ENCODE measurements at places on chromosomes 5 and 9.

- DNase-seq: no peak
Observed at GRCh38 chr9:86641970-86642369, 287.8 kb upstream of the TUT7 start.

DNA sequence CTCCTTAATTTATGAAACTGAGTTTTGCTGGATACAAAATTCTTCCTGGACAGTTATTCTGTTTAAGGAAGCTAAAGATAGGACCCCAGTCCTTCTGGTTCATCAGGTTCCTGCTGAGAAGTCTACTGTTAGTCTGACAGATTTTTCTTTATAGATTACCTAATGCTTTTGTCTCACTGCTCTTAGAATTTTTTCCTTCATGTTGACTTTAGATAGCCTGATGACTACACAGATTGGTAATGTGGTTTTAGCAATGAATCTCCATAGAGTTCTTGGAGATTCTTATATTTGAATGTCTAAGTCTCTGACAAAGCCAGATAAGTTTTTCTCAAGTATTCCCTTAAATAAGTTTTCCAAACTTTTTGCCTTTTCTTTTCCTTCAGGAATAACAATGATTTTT lies 419.7 kb downstream of the CDH10 start:
- DNase-seq: no peak

GRCh38 chr9:136059851-136060670 lies 35.0 kb downstream of the NACC2 start:
- DNase-seq: no peak

GRCh38 chr5:36523926-36524325 lies 82.5 kb upstream of the SLC1A3 start:
- DNase-seq: no peak

DNA sequence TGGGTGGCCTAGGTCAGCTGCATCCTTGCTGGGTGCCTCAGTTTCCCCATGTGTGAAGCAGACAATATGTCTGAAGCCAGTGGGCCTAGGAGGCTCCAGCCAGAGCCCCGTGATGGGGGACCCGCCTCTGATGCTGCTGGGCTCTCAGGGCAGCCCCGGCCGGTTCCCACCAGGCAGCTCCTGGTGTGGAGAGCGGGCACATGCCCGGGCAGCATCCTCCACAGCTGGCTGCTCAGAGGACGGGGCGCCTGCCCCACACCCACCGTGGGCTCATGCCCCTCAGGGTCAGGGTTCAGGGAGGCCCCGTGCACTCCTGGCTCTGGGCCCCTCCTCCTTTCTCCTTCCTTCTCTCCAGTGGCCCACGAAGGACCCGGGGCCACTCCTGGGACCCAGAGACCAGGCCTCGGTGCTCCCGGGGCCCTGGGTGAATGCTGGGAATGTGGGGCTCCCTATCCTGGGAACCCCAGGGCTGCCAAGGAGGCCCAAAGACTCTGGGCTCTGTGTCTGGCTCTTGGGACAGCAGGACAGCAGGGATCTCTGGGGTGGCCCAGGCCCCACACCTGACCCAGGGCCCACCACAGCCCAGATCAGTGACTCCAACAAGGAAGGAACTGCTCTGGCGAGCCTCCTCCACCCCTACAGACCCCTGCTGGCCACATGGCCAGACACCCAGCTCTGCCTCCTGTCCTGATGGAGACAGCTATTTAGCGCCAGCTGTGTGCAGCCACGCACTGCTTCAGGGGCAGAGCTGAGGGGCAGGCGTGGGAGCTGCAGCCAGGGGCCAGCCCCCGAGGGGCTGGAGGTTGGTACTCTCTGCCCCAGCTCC lies 39.5 kb upstream of the EGFL7 start:
- no peak for DNase-seq

DNA sequence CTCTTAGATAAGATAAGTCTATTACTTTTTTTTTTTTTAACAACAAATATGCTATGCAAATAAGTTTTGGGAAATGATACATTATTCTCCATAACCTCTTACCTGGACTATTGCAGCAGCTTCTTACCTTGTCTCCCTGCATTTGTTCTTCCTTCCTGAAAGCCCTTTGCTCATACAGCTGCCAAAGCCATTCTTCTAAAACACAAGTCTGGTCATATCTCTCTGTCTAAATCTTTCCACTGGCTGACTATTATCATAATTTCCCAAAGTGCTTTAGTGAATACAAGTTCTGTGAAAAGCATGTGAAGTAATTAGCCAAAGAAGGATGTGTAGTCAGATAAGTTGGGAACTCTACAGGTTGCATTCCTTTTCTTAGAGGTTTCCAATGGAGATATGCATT lies 115.4 kb upstream of the CNTLN start:
- DNase-seq: no peak

DNA sequence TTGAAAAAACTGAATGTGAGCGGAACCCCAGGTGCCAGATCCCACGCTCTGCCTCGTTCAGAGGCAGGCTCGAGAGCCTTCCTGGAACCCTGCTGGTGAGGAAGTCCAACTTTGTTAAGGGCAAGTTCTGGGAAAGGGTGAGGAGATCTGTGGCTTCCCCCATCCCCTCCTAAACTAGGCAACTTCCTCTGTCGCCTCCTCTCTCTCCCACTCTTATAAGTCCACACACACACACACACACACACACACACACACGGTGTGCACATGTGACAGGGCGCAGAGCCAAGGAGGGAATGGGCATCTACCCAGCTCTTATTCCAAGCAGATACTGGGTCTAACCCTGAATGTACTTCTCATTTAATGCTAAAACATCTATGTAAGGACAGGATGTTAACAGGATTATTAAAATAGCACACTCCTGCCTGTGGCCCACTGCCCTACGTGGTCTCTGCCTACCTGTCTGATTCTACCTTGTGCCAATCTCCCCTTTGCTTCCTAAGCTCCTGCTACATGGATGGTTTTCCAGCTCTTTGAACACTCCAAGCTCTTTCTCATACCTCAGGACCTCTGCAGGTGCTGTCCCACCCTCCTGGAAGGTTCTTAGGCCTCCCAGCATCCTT lies 72.4 kb upstream of the FBXW11 start:
- DNase-seq: no peak

DNA sequence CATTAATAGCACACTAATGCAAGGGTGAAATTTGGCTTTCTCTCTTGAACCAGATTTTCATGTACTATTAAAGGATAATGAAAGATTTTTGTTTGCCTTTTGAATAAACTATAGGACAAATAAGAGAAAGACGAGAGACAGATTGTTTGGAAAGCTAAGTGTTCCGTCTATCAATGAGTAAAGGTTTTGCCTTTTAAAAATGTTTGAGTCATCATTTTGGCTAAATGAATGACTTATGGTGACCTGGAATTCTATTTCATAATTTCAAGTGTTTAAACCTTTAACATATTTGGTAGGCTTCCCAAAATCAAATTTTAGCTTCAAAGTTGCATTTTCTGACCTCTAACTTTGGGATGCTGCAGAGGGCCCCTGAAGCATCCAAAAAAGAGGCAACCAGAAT lies 145.2 kb downstream of the SLC25A46 start:
- DNase-seq: no peak

GRCh38 chr5:112077180-112077579 lies 320.2 kb upstream of the NREP start:
- no peak for DNase-seq

- DNase-seq: no peak
Observed at GRCh38 chr9:35618854-35619799, 914 bp upstream of the CD72 start.

- DNase-seq: no peak
Observed at GRCh38 chr9:15401266-15401665, 21.4 kb upstream of the SNAPC3 start.

GRCh38 chr9:31799953-31800609 lies 584.4 kb upstream of the ACO1 start:
- DNase-seq: no peak

GRCh38 chr9:90544488-90544887 lies 98.1 kb downstream of the DIRAS2 start:
- DNase-seq: no peak

DNA sequence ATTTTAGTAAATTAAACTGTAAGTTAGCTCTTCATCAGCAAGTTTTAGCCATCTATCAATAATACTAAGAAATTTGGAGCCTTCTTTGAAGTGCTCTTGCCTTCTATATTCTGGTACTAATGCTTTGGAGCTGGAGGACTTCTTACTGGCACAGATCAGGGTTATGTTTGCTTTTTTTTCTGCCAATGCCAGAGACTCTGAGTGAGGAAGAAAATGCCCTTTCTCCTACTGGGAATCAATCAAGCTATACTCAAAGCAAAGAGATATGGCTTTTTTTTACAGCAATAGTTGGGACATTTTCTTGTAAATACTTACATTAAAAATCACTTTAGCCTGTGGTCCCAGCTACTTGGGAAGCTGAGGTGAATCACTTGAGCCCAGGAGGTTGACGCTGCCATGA lies 4.3 kb downstream of the HSDL2 start:
- DNase-seq: no peak

- no peak for DNase-seq
Observed at GRCh38 chr9:8660383-8660782, 860.8 kb upstream of the DMAC1 start.

DNA sequence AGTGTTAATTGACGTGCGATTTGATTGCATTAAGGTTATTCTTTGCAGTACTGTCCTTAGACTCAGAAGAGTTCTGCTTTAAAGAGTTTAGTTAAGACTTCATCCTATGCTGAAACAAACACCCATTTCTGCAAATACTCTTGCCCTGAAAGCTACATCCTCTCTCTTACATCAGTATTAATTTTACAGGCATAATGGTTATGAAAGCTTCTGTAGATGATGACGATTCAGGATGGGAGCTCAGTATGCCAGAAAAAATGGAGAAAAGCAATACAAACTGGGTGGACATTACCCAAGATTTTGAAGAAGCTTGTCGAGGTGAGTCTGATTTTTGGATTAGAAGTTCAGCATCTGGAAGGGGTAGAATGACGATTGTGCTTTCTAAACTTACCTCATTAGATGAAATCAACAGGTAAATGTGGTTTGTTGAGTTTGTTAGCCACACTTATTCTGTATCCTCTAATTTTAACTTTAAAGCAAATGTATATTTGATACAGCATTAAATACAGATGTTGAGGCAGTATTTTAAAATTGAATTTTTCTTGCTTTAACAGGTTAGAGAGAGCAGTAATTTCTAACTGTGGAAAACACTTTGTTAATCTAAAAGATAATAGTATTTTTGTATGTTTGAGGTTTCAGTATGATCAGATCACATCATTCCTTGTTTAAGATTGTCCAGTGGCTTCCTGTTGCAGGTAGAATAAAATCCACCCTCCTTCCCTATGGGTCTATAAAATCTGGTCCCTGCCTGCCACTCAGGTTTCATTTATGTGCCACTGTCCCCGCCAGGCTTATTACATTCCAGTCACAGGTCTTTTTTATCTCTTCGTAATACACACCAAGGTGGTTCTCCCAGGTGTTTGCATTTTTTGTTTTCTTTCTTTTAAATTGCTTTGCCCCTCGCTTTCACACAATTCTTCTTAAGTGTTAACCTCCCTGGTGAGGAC lies 1.3 kb downstream of the NAA35 start:
- no peak for DNase-seq

DNA sequence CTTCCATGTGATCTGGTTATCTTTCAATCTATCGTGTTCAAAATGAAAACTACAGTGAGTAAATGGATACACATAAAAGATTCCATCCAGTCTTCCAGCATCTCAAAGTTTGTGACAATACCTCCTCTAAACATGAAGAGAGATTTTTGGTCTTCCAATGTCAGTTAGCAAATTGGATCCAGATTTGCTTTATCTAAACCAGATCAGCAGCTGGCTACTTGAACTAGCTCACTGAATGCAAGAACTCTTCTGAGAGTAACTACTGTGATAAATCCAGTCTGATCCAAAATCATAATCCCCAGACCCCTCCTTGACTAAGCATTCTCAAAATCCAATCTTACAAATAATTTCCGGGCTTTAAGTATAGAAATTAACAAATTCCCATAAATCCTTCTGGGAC lies 2177.9 kb upstream of the C9orf72 start:
- no peak for DNase-seq

- no peak for DNase-seq
Observed at GRCh38 chr5:38650540-38650939, 94.1 kb upstream of the LIFR start.

- no peak for DNase-seq
Observed at GRCh38 chr9:22990349-22990748, 543.7 kb downstream of the DMRTA1 start.

DNA sequence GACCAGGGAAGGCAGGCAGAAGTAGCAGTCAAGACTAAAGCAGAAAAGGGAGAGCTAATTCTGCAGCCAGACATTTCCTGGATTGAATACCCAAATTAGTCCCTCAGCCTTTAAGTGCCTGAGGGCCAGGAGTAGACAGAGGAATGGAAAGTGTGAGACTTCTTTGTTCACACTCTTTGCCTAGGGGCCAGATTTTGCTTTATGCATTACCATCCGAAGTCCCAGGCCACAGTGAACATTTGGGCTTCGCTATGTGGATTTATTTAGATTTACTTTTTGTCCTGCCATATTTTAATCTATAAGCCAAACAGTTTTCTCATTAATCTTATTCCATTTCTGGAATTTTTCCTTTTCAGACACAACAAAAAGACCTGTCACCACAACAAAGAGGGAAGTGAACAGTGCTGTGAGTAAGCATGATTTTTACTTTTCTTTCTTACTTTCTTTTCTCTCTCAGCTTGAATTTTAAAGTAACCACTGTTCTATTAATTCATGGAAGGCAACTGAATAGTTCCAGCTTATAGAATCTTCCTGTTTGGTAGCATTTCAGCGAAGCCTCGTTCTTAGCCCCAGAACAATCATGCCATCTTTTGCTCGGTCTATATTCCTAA lies 52.6 kb downstream of the PDCD1LG2 start:
- DNase-seq: no peak

DNA sequence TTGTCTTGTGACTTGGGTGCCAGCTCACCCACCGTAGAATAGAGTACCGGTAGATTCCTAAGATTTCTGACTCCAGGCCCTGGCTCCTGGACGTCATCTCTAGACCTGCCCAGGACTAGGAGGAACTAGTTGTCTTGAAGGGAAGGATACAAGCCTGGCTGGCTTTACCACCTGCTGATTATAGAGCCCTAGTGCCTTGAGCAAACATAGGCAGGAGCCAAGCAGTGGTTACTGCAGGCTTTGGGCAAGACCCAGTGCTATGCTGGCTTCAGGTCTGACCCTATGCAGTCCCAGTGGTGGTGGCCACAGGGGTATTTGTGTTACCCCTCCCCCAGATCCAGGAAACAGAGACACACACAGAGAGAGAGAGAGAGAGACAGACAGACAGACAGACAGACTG lies 606.2 kb downstream of the PDE4D start:
- DNase-seq: no peak

- no peak for DNase-seq
Observed at GRCh38 chr5:154995679-154996078, 17.9 kb upstream of the KIF4B start.

- no peak for DNase-seq
Observed at GRCh38 chr5:163303718-163304117, 133.7 kb upstream of the CCNG1 start.

DNA sequence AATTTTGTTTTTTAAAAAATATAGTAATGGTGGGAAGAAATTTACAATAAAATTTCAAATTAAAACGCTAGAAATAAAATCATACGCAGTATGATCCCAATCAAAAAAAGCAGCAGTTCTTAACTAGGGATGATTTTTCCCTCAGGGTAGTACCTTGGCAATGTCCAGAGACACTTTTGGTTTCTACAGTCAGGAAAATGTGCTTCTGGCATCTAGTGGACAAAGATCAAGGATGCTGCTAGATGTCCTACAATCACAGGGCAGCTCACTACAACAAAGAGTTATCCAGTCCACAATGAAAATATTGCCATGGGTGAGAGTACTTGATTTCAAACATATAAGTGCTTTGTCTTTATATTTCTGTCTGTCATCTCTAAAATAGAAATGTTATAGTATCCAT lies 400.2 kb upstream of the SGCD start:
- no peak for DNase-seq

- DNase-seq: no peak
Observed at GRCh38 chr5:314676-315487, 6.6 kb upstream of the AHRR start.

All from activated naive CD8-positive, alpha-beta T cell treated with anti-CD3 and anti-CD28 coated beads, Interleukin-2, amount 50 U/mL, for 16 hours (primary cell).